Neural progenitor cell (in vitro differentiated cells): ENCODE measurements at places on chromosomes 6 and 20.

GRCh38 chr6:82617648-82618047 lies 254.0 kb downstream of the TPBG start:
- H3K4me1 ChIP-seq, result peaks cover 3% of the 10 kb centered on the region
- H3K27ac ChIP-seq, result no peak overlapping the region
- H3K27me3 ChIP-seq, result no peaks in the 10 kb centered on the region
- no peak for DNase-seq
- H3K36me3 ChIP-seq, result no peaks in the 10 kb centered on the region

GRCh38 chr6:150987371-150987828 lies 121.9 kb downstream of the MTHFD1L start:
- no peaks in the 10 kb centered on the region for H3K36me3 ChIP-seq
- H3K4me3 ChIP-seq, result no peak overlapping the region
- no peak overlapping the region for H3K27ac ChIP-seq
- no peak for DNase-seq
- no peaks in the 10 kb centered on the region for H3K4me1 ChIP-seq

DNA sequence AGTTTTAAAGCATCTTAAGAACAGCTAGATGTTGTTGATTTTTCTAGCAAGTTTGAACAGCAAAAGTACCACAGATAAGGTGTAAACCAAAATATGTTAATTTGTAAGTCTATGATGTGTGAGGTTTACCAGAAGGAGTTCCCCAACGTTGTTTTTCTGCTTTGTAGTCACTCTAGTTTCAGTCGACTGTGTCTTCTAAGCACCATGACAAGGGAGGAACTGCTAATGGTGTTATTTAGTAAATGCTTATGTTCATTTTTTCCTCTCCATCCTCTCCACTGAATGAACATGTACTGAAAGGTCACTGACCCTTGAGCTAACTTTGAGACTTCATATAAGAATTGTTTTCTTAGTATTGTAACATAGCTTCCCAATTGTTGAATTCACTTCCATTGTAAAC lies 3.0 kb downstream of the ENPP3 start:
- H3K4me1 ChIP-seq, result no peaks in the 10 kb centered on the region
- no peak overlapping the region for H3K4me3 ChIP-seq
- H3K36me3 ChIP-seq, result no peaks in the 10 kb centered on the region
- no peak for DNase-seq

DNA sequence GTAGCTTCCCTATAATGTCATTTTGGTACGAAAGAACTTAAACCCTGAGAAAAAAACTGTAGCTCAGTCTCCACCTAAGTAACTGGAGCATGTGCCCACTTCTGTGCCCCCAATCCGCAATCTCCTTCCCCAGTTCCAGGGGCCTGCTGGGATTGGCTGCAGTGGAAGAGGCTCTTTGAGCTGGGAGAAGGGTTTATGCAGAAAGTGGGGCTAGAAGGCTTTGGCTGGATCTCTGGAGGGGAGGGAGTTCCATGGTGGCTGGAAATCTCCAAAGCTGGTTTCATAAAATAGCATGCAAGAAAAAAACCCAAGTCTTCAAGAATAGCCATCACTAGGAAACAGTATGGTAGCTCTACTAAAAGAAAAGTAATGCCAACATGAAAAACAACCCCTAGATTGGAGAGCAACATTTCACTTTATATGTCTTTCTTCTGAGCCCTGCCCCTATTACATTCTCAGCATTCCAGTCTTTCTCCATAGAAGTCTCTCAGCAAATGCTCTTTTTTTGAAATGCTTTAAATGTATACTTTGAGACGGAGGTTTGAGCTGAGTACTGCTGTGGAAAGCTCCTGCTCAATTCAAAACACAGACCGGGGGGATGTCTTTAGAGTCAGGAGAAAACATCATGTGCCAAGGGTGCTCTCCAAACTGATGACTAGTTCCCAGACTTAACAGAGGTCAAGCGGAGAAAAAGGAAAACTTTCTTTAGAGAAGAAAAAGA lies 36.0 kb upstream of the FOXO3 start:
- H3K4me3 ChIP-seq, result no peak overlapping the region
- peaks cover 12% of the 10 kb centered on the region for H3K4me1 ChIP-seq
- H3K27ac ChIP-seq, result no peak overlapping the region
- no peaks in the 10 kb centered on the region for H3K36me3 ChIP-seq

DNA sequence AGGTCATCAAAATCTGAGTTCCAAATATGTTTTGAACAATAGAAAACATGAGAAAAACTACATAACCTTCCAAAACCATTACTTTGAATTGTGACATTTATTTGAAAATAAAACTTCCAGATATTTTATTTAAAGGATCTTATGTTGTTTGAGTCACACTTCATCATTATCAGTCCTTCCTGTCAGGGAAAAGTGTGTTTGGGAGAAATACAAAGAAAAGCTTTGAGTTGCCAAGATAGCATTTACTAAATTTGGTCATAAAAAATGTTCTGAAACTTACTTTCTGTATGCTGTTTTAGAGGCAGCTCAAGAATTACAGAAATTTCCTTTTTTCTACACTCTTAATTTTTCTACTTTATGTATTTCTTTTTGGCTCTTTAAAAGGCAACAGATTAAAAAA lies 208.2 kb upstream of the RIN2 start:
- H3K27me3 ChIP-seq, result no peaks in the 10 kb centered on the region
- no peaks in the 10 kb centered on the region for H3K36me3 ChIP-seq
- H3K4me3 ChIP-seq, result no peak overlapping the region
- no peak for DNase-seq
- peaks cover 18% of the 10 kb centered on the region for H3K4me1 ChIP-seq
- H3K27ac ChIP-seq, result no peak overlapping the region

GRCh38 chr6:25342802-25343201 lies 63.6 kb downstream of the CARMIL1 start:
- no peak for DNase-seq
- H3K27ac ChIP-seq, result no peak overlapping the region
- H3K27me3 ChIP-seq, result no peaks in the 10 kb centered on the region
- H3K36me3 ChIP-seq, result no peaks in the 10 kb centered on the region
- no peak overlapping the region for H3K4me3 ChIP-seq

GRCh38 chr6:105537981-105538578 lies 135.2 kb upstream of the PREP start:
- H3K4me3 ChIP-seq, result no peak overlapping the region
- no peaks in the 10 kb centered on the region for H3K27me3 ChIP-seq
- no peak for DNase-seq
- H3K27ac ChIP-seq, result no peak overlapping the region
- peaks cover 8% of the 10 kb centered on the region for H3K4me1 ChIP-seq
- no peaks in the 10 kb centered on the region for H3K36me3 ChIP-seq

DNA sequence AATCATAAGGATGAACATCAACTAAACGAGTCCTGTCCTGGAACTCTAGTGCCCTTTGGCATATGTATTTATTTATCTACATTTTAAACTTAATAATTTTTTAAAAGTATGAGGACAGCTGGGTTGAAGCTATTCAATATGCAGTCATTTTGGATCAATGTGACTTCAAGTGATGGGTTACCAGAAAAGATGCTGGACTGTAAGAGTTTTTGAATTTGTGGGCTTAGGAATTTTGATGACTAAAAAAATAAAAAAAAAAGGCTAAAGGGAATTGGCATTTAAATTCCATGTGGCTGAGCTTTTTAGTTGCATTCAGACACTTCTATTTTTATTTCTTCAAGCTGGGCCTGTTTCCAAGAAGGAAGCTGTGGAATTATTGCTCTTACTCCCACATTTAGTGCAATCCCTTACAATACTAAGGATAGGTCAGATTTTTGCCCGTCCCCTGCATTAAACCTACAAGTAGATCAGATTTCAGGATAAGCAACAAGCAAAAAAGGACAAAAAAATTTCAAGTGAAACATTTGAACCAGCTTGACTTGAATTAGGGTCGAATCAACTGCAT lies 704.2 kb upstream of the CITED2 start:
- DNase-seq, result no peak
- no peaks in the 10 kb centered on the region for H3K4me1 ChIP-seq
- no peak overlapping the region for H3K27ac ChIP-seq
- H3K36me3 ChIP-seq, result no peaks in the 10 kb centered on the region
- H3K27me3 ChIP-seq, result no peaks in the 10 kb centered on the region

- DNase-seq, result no peak
- H3K4me3 ChIP-seq, result peak overlapping the region; percentile 31
- H3K36me3 ChIP-seq, result no peaks in the 10 kb centered on the region
These were observed 54.7 kb downstream of the MRPL14 start for GRCh38 chr6:44072452-44072958.

DNA sequence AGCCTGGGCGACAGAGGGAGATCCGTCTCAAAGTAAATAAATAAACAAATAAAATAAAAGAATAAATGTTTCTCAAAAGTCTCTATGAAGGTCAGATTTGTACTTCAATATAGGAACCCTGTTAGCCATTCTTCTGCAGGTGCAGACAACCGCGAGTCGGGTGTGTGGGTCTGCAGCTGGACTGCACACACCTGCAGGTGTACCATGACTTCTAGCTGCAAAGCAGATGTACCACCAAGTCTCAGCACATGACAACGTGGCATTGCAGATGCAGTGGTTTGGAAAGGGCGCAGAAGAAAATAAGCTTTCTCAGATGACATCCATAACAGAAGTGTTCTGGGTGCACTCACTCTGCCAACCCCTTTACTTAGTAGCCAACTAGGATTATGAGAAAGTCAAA lies 239.7 kb downstream of the ATXN1 start:
- no peak overlapping the region for H3K27ac ChIP-seq
- peaks cover 7% of the 10 kb centered on the region for H3K4me1 ChIP-seq
- H3K27me3 ChIP-seq, result no peaks in the 10 kb centered on the region
- H3K4me3 ChIP-seq, result no peak overlapping the region
- DNase-seq, result no peak

DNA sequence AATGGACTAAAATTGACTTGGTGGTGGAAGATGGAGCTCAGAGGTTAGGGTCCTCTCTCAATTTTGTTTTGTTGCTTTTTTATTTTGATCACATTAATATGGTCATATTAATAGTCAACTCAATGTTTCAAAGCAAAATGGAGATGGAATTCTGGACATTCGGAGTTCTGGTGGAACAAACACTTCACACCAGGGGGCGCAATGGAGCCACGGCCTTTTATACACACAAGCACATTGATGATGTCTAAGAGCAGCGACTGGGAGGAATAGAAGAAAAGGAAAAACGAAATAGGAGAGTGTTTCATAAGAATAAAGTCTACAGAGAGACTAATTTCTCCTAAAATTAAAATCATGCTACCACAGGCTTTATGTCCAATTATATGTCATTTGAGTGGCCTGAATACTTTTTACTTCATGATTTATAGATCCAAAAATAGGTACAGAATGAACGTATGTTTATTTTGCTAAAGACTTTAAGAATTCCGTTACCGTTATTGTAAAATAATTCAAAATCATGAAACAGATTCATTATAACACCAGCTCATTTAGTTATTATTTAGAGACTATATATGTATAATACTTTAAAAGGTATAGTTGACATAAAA lies 197.6 kb upstream of the SASH1 start:
- peaks cover under 1% of the 10 kb centered on the region for H3K4me1 ChIP-seq
- no peaks in the 10 kb centered on the region for H3K27me3 ChIP-seq
- no peak overlapping the region for H3K4me3 ChIP-seq
- H3K36me3 ChIP-seq, result no peaks in the 10 kb centered on the region
- H3K27ac ChIP-seq, result no peak overlapping the region

GRCh38 chr6:14676064-14676463 lies 558.5 kb downstream of the CD83 start:
- H3K4me1 ChIP-seq, result peaks cover 9% of the 10 kb centered on the region
- H3K36me3 ChIP-seq, result no peaks in the 10 kb centered on the region
- no peak overlapping the region for H3K27ac ChIP-seq
- no peak overlapping the region for H3K4me3 ChIP-seq
- H3K27me3 ChIP-seq, result no peaks in the 10 kb centered on the region

DNA sequence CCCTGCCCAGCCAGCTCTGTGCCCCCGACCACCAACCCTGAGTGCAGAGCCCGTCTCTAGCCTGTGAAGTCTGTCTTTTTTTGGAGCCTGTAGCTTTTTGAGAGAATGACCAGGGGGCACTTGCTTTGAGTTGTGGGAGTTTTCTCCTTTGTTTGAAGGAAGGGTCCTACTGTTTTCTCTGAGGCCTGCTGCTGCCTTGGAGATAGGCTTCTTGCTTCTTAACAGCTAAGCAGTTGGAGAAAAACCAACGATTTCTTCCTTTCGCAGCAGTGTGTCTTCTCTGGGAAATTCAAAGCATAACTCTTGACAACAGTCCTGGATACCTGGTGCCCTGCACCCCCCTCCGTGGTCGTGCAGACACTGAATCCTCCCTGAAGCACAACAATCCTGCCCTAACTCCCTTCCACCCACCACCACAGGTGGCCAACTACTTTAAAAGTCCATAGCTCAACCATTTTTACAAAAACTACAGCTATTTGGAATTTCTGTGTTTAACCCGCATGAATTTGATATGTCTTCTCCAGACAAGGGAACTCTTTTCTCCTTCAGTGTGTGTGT lies 61.0 kb downstream of the FAM50B start:
- no peaks in the 10 kb centered on the region for H3K27me3 ChIP-seq
- H3K4me3 ChIP-seq, result no peak overlapping the region
- H3K4me1 ChIP-seq, result peaks cover 32% of the 10 kb centered on the region
- no peak for DNase-seq
- no peaks in the 10 kb centered on the region for H3K36me3 ChIP-seq
- H3K27ac ChIP-seq, result no peak overlapping the region

DNA sequence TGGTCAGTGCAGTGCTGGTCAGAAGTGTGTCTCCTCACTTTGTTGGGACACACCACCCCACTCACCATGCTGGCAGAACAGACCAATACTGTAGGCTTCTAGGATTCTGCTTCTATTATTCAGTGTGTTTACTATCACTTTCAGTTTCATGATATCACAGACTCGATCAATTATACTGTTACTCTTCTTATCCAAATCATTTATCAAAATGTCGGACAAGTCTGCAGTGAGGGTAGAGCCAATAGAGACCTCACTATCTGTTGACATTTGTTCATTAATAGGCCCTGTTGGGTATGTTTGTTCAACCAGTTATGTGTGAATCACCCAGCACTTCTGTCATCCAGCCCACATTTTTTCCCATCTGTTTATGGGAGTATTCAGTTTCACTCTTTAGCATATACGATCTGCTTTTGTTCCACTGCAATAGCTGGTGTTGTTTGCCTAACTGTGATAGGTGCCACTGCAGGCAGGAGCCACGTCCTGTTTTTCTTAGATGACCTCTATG lies 140.1 kb downstream of the NRN1 start:
- peaks cover 4% of the 10 kb centered on the region for H3K4me1 ChIP-seq
- no peak overlapping the region for H3K27ac ChIP-seq
- no peak for DNase-seq
- H3K4me3 ChIP-seq, result no peak overlapping the region
- peaks cover 8% of the 10 kb centered on the region for H3K36me3 ChIP-seq
- H3K27me3 ChIP-seq, result no peaks in the 10 kb centered on the region
